ENCODE measurements at places on chromosomes 12 and 14.
A peak's percentile ranks its signal among the peaks of the same experiment; 100 is the strongest.

DNA sequence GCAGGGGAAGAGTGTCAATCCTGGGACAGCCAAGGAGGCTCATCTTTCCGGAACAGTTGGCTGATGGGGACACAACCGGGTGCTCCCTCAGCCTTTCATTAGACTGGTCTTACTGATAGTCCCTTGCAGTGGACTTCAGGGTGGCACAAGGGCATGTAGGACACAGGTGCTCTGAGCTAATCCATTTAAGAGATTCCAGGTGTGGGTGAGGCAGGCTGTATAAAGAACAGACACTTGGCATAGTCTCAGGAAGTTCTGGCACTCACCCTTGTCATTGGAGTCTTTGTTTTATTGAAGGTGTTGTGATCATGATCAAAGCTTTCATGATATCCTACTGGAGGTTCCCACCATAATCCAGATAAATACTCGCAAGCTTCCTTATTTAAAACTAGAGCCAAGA lies 341.6 kb downstream of the EMP1 start:
- DNase-seq, result no peak

GRCh38 chr14:99125113-99125512 lies 146.9 kb downstream of the BCL11B start:
- no peak for DNase-seq

DNA sequence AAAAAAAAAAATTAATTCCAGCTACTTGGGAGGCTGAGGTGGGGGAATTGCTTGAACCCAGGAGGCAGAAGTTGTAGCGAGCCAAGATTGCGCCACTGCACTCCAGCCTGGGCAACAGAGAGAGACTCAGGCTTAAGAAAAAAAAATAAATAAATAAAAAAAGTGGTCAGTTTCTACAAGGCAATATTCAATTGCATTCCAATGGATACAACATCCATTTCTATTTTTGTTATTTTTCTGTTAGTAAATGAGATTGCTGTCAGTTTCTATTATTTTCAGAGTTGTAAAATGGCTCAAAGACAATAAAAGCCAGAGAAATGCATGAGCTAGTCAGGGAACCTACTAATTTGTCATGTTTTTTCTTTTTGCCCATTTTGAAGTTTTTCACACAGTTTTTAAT lies 119.2 kb downstream of the PDE3A start:
- no peak for DNase-seq

- DNase-seq, result no peak
These were observed 82.0 kb upstream of the OTOGL start for GRCh38 chr12:80017261-80017870.

- peak; percentile 55 for DNase-seq
These were observed 2.4 kb upstream of the RNASE7 start for GRCh38 chr14:21039585-21040369.

DNA sequence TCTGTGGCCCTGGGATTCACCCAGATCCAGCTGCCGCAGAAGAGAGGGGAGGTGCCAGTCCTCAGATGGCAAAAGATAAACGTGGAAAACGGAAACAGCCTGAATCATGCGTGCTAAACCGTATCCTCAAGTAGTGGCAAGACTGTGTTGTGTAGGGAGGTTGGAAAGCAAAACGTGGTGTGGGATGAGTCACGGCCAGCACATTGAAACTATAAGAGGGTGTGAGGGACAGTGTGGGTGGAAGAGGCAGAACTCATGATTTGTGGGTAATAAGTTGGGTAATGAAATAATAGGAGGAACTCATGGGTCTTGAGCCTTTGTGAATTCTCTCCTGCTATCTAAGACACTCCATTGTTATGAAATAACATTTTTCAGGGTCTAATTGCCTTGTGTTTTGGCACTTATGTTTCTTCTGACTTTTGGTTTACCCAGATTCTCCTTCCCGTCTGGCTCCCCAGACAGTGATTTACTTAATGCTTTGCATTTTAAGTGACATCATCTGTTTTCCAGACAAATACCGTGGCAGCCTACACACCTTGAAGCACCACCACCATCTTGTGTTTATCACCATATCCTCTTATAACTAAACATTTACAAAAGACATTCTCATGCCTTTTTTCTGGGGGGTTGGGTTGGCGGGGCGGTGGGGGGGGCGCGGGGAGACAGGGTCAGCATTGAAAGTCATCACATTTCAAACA lies 62.3 kb upstream of the PTCSC3 start:
- peak; percentile 12 for DNase-seq

DNA sequence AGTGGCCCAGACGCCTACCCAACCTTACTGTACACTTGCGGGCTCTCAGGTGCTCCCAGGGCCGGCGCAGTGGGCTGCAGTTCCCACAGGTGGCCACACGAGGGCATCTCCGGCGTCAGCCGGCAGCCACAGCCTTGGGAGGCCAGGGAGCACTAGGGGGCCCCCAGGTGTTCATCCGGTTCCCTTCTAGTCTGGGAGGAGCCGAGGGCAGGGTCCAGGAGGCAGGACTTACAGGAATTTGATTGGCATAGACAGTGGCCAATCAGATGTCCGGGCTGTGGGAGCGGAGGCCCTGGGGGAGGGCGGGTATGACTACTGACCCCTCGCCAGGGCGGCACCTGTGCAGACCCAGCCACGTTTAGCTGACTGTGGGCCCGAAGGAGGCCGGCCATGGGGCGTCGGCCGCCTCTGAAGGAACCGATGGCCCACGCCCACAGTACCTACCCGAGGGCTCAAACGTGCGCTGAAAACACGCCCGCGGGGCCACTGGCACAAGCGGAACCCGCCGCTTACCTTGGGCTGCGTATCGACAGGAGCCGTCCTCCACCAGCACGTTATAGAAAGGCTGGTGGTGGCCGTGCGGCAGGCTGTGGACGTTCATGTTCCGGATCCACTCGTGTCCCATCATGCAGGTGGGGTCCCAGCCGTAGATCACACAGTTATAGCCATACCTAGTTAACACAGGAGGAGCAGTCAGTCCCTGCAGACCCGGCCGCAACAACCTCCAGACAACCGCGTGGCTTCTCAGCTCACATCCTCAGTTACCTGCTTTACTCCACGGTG lies 34.8 kb downstream of the FBXO21 start:
- peak; percentile 92 for DNase-seq

DNA sequence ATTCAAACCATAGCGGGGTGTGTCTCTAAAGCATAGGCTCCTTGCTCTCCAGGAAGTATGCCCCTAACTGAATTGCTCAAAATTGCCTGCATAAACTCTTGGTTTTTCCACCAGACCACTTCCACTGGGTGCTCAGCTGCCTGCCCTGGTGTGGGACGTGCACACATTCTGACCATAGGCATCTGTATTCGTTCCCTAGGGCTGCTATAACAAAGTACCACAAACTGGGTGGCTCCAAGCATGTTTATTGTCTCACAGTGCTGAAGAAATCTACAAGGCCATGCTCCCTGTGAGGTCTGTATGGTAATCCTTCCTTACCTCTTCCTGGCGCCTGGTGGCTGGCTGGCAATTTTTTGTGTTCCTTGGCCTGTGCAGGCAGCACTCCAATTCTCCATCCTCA lies 16.4 kb upstream of the GALNT6 start:
- DNase-seq, result no peak

DNA sequence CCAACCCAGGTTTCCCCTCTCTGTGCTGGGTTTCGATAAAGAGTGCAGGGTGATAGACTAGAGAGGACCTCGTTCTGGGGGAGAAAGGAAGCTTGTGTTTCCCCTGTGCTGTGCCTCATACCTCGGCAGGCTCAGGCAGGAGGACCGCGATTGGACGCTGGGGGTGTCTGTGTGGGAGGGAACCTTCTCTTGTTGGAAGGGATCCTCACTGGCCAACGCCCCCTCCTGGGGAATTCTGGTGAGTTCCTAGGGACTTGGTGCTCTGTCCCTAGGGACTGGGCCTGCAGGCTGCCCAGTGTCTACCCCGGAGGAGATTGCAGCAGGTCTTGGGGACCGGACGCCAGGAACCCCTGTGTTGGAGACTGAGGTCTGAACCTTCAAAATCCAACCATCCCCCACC lies 157.4 kb upstream of the PRMT8 start:
- DNase-seq, result no peak

- no peak for DNase-seq
These were observed 131.1 kb downstream of the NEDD1 start for GRCh38 chr12:97038131-97038530.

DNA sequence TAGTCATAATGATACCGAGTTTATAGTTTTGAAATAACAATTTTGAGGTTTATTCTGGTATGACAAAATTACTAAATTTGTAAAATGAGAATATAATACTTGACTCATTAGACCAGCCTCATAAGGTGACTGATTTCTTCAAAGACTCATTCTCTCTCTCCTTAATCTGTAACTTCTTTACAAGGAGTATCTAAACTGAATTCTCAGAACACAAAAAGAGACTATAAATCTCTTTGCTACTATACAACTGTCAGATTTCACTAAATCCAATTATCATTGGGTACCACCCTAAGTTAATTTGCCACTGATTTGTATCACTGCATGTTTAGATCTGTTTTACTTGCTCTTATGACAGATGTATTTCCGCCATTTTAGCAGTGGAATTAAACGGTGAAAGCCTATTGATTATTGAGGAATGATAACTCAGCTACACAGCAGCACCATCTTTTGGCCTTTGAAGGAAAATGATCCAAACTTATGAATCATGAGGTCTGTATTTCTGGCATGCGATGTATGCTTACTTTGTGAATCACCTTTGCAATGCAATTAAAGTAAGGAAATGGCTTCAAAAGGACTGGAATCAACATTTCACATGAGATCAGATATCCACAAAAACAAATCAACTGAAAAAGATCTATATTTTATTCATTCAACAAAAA lies 161.2 kb downstream of the RERGL start:
- DNase-seq, result peak; percentile 84

DNA sequence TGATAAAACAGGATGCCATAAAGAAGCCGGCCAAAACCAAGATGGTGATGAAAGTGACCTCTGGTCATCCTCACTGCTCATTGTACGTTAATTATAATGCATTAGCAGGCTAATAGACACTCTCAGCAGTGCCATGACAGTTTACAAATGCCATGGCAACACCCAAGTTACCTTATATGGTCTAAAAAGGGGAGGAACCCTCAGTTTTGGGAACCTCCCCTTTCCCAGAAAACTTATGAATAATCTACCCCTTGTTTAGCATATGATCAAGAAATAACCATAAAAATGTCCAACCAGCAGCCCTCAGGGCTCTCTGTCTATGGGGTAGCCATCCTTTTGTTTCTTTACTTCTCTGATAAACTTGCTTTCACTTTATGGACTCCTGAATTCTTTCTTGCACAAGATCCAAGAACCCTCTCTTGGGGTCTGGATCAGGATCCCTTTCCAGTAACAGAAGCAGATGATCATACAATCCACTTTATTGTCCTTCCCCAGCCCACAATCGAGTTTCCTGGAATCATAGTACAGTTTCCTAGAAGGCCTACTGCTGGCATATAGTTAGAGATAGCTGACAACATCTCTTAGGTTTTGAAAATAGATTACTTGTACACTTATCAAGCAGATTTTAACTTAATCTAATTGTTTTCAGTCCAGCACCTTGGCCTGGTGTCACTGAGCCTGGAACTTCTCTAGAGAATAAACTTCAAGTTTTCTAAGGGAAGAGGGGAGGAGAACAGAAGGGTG lies 266.7 kb upstream of the HMGA2 start:
- no peak for DNase-seq
